ENCODE measurements at places on chromosomes 3 and 15. TPM values are rescaled to one million over a fixed set of nuclear protein-coding genes. Genes with fewer than 3 reads are reported as not detected.

FRMD5 gene
- not detected for total RNA-seq

GRCh38 chr15:71639471-71639870, 170.9 kb upstream of the NR2E3 start:
- DNase-seq = no peak

GRCh38 chr3:169894110-169894509, 17.3 kb upstream of the SAMD7 start:
- DNase-seq = no peak

DNA sequence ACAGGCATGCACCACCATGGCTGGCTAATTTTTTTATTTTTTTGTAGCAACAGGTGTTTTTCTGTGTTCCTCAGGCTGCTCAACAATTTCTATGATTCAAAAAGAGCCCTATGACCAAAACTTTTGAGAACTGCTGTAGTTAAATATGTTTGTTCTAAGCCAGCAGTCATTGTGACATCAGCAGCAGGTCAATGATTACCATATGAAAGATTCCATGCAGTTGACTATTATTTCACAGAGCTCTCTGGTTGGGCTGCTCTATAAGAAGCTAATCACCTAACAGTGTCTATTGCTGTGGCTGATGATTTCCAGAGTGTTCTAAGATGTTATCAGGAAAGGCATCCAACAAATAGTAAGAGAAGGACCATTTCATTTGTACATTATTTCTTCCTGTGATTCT, at the start of gene CCDC54:
CCDC54 (plus strand) TSS at position 289 of the 400 bp plus-strand sequence. CDS start 149 bp downstream, outside the sequence.
- no peak for DNase-seq

GRCh38 chr3:67678665-67679064, 24.3 kb upstream of the SUCLG2 start:
- no peak for DNase-seq

C3orf85 gene
- not detected for total RNA-seq

- no peak for DNase-seq
Observed at GRCh38 chr3:85476891-85477495, 518.2 kb downstream of the CADM2 start.

GRCh38 chr15:85482894-85483293, 102.5 kb downstream of the AKAP13 start:
- no peak for DNase-seq

- no peak for DNase-seq
Observed at GRCh38 chr3:127085576-127085975, 102.7 kb downstream of the PLXNA1 start.

PPP1R14D gene
- total RNA-seq = not detected

DNA sequence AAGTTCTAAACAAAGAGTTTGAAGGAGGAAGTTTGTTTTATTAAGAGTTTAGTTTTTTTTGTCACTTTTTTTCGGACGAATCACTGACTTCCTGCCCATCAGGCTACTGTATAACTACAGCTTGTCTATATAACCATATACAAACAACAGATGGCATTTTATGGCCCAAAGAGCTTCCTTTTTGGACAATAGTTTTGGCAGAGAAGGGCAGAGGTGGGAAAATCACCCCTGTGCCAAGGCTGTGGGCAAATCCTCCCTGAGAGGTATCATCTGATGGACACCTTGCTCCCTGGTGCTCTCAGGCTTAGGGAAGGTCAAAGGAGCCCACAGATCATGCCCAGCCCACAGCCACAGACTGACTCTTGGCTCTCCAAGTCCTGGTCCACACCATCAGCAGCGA, 113.4 kb downstream of the OXNAD1 start:
- no peak for DNase-seq

DNA sequence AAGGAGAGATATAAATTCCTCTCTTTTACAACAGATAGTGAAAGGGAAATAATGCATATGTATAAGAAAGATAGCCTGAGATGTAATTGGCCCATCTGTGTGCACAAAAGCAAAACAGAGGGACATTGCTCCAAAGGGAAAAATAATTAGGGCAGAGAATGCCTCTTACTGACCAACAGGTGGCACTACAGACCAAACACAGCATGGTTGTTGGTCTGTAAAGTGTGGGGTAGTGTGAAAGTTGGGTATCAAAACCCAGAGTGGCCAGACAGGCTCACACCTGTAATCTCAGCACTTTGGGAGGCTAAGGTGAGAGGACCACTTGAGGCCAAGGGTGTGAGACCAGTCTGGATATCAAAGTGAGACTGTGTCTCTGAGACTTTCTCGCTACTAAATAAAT, 4.5 kb upstream of the TLNRD1 start:
- no peak for DNase-seq

STRIT1 gene
- total RNA-seq = not detected

GRCh38 chr3:115068799-115069198, 78.3 kb downstream of the ZBTB20 start:
- no peak for DNase-seq

DNA sequence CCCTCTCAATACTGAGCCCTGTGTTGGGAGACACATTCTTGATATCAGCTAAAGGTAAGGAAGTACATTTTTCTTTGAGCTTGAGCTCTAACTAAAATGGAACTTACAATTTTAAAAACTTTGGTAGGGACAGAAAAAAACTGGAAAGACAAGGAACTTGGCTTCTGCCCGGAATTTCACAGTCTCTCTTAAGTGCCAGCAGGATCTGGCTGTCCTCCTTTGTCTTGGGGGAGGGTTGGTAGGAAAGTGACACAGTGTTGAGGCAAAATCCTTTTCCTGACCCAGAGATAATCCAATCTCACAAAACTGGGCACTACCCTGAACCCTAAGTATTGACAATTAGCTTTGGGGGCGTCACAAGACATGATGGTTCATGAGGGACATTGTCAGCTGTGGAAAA, 45.3 kb downstream of the ZPLD1 start:
- no peak for DNase-seq

GRCh38 chr15:69658411-69658945, 205.9 kb downstream of the RPLP1 start:
- no peak for DNase-seq

SHC4 gene
- total RNA-seq = 0.57 TPM

DNA sequence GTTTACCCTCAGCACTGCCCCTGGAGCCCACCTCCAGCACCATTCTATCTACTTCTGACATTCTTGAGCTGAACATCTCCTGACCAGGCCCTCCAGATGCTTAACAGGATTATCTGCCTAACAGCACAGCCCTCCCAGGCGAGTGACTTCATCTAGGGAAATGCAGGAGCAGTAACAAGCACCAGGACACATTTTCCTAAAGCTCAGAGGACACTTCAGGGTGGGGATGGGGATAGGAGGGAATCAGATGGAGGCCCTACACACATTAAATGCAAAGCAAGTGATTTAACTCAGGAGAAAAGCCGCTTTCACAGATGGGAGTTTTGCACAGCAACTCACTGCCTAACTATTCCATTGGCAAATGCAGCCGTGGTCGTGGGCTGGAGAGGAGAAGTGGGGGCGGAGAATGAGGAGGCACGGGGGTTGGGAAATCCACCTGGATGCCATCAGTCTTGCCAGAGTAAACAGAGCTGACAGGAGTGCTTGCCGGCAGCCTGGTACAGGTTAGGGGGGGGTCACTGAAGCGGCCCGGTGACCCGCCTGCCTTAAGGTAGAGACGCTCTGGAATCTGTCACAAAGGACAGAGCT, 21.3 kb upstream of the BNC1 start:
- DNase-seq = no peak

PRSS50 gene
- total RNA-seq = not detected

DNA sequence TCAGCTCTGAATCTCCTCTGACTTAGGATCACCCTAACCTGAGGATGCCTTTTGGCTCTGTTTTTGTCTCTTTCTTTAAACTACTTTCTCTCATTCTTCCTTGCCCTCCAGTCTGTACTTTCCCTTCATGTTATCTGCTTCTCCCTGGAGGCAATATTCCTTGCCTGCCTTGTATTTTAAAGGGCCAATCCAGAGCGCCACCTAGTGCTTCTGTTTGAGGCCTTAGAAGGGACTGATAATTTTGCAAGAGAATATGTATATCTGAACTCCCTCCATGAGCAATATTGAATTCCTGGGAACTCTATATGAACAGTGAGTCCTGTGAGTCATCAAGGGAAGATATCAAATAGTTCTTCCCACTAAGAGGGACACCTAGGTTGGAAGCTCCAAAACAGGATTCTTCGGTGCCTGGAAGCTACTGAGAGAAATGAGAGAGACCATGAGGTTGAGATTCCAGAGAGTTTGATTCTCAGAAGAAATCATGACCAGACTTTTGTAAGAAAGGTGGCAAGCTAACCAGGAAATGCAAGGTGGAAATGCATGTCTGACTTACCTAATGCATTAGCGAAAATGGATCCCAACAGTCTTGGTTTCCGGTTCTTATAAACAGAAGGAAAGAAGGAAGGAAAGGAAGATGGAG, 203.8 kb upstream of the CD96 start:
- DNase-seq = no peak

GRCh38 chr3:124063197-124063909, 71.4 kb upstream of the ROPN1 start:
- no peak for DNase-seq

DNA sequence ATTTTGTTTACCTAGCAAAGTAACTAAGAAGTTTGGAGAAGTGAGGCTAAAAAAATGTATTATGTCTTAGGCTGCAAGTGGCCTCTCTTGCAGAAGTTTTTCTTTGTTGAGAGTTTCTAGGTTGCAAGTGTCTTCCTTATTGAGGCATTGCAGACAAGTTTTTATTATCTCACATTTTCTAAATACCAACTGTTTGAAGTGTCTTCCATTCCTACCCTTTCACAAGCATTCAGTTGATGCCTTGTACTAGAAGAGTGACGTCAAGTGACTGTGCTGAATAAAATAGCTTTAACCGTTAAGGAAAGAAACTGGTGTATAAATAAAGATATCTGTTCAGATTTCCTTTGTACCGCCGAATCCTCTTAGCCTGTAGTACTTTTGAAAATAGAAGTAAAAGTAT, 123.3 kb downstream of the ALCAM start:
- no peak for DNase-seq

- DNase-seq = peak; percentile 70
Observed at GRCh38 chr15:92077353-92078085, 224.0 kb downstream of the SLCO3A1 start.

DNA sequence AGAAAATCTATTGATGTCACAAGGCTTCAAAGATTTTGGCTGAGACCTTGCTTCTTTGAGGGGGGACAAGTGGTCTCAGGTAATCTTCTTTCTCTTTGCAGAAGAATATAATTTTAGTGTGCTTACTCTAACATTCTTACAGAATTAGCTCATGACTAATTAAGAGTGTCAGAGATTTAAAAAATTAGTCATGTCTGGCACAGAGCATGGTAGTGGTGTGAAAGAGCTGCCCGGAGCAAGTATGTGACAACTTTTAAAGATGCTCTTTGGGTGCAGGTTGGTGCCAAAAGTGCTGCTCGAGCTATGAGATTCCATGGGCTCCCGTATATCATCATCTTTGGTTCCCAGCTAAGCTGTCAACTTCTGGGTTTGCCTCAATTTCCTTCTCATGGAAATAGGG, 31.1 kb downstream of the CYP19A1 start:
- DNase-seq = no peak

DNAJC17 gene
- 40.4 TPM for total RNA-seq

- no peak for DNase-seq
Observed at GRCh38 chr15:81939604-81940440, 106.0 kb downstream of the MEX3B start.

SLC51B gene
- not detected for total RNA-seq

DNA sequence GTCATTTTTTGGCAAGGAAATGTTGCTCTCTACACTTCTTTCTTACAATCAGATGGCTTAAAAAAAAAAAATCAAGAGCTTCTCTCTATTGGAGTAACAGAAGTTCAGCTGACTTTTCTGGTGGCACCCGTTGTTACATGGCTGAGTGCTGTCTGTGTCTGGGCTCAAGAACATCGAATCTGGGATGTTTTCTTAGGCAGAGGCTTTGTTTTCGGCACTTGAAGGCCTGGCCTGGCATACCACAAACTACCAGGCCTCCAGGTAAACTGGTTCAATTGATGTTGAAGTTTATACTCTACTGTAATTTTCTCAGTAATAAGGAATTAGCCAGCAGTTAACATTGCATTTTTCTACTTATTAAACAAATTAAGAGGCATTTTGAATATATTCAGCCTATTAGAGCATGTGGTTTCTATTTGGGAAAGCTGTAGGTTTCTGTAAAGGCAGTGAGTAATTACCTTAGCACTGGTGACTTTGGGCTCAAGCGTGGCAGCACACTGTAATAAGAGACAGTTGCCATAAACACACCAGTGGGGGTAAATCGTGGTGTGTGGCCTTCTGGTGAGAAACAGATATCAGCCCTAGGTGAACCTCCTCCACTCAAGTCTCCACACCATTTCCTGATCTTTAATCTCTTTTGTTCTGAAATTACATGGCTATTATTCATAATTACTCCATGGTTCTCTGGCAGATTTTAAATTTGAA, 544.7 kb downstream of the MECOM start:
- no peak for DNase-seq

DNA sequence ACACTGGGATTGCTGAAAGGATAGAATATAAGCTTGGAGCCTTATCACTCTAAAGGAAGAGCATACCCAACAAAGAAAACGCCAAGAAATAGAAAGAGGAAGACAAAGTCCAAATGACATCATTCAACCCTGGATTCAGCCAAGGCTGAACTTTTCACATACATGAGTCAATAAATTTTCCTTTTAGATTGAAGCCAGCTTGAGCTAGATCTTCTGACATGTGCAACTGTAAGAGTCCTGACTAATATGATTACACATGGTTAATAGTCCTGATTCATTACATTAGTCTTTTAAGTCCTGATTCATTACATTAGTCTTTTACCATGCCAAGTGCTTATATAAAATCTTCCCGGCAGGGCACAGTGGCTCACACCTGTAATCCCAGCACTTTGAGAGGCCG, 13.6 kb upstream of the DENND6A start:
- no peak for DNase-seq

- no peak for DNase-seq
Observed at GRCh38 chr3:151992326-151993041, 119.0 kb downstream of the SUCNR1 start.

Measured in natural killer cell treated with Interleukin-12 subunit alpha and Interleukin-12 subunit beta and Interleukin-15 and Interleukin-18, amount 100 ng/mL, for 72 hours (primary cell).